Putamen (tissue), 1 donor: ENCODE measurements at places on chromosomes 11 and 22.

GRCh38 chr11:70368961-70369360 is 29.4 kb upstream of the CTTN start:
- DNase-seq = no peak

DNA sequence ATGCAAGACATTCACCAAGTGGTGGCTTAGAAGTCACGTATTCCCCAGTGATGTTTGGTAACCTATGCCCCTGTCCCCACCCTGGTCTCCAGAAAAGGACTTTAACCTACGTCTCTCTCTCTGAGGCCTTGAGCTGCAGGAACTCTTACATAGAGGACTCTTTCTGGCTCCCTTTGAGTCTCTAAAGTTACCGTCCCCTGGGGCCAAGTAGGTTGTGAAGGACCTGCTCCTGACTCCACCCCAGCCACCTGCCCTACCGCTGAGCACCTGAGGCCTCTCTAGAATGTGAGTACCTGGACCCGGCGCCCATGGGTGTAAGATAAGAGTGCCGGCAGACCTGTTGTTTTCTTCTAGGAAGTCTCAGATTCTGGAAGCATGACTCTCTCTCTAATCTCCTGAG is 95.4 kb downstream of the TIMP3 start:
- no peak for DNase-seq

DNA sequence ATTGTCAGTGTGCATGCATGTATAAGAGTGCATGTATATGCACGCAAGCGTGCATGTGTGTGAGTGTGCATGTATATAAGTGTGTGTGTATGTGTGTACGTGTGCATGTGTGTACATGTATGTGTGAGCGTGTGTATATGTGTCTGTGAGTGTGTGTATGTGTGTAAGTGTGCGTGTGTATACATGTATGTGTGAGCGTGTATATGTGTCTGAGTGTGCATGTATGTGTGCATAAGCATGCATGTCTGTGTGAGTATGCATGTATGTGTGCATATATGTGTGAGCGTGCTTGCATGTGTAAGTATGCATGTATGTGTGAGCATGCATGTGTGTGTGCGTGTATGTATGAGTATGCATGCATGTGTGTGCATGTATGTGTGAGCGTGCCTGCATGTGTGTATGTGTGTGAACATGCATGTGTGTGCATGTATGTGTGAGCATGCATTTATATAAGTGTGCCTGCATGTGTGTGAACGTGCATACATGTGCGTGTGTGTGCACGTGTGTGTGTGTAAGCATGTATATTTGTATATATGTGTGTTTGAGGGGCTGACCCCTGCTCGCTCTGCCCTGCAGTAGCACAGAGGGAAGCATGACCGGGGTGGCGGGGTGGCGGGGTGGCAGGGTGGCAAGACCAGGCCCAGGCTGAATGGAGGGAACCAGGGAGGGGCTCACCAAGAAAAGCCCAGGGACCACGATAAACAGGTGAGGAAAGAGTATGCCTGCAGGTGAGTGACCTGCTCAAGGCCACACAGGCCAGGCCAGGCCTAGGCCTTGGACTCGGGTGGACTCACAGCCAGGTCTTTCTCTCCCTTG is 26.3 kb downstream of the CYTH4 start:
- DNase-seq = no peak

DNA sequence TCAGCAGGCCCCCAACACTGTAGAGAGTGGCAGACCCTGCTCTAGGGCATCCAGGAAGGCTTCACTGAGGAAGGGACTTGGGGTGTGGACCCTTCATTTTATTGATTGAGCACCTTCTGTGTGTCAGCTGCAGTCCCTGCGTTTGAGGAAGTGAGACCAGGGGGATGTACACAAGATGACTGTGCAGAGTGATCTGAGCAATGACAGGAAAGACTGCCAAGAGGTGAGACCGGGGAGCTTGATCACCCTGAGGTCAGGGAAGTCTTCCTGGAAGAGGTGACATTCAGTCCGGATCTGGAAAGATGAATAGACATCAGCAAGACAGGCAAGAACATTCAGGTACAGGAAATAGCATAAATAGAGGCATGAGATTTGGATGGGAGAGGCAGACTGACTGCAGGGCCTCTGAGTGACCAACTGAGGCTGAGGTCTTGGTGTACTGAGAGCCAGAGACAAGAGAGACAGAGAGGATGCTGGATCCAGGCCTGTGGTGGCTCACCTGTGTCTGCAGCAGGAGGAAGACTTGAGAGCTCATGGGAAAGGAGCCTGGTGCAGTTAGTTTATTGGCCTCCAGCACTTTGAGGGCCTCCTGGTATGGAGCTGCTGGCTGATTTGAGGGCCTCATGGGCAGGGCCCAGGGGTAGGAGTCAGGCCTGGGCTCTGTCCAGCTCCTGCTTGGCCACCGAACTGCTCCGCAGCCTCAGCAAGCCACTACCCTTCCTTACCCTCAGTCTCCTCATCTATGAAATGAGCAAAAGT is 5.2 kb downstream of the DGAT2 start:
- DNase-seq = no peak

DNA sequence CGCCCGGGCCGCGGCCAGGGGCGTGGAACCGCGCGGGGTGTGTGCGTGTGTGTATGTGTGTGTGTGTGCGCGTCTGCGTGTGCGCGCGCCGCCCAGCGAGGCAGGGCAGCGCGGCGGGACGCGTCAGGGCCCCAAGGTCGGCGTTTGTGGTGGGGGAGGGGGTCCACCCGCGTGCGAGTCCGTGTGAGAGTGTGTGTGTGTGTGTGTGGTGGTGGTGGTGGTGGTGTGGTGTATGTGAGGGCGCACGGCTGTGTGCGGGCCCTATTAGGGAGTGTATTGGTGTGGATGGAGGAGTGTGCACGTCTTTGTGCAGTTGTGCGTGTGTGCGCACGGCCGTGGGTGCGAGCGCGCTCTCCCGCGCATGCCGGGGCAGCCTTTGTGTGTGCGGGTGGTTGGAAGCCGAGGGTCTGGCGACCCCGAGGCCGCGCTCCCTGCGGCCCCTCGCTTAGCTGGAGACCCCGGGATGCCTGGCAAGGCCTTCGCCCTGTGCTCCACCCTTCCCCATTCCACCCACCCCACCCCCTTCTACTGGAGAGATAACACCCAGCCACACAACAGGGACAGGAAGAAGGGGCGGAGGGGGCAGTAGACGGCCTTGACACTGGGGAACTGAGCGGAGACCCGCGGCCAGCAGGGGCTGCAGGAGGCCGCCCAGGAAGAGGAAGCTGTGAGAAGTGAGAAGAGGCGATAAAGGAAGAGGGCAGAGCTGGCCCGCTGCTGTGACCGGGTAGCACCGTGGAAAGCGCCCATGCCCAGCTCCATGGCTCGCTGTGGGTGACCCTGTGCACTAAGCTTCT is 528 bp upstream of the ARRB1 start:
- DNase-seq = peak; percentile 57

GRCh38 chr11:134479206-134480135 is 67.4 kb upstream of the B3GAT1 start:
- no peak for DNase-seq

- peak; percentile 60 for DNase-seq
Observed at GRCh38 chr11:63919267-63920125, 2.5 kb upstream of the RCOR2 start.
